ENCODE measurements at places on chromosomes 13 and 19.

DNA sequence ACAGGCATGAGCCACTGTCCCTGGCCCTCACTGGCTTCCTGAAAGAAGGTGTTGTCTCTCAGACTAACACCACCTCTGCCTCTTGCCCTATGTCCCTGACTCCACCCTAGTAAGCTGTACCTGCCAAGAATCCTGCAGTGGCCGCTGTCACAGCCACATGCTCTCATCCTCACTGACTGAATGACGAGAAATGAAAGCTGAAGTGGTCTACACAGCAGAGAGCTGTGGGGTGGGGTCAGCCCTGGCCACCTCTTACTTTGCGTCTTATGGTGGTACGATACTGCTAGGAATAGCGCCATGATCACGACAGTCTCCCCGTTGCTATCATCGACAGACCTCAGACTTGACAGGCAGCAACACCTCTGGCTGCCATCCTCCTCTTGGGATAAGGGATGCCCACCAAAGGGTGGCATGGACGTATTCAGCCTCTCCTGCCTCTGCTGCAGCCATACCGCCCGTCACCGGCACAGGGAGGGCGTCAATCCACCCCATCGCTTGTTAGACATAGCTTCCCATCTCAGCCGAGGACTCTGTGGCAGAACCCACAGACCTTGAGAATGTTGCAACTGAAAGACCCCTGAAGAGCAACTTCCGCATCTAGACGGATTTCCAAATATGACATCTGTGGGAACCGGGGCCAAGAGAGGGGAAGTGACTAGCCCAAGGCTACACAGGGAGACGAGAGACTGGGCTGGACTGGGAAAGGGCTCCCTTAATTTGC, 809 bp downstream of the MYO1F start:
- no peak for DNase-seq

DNA sequence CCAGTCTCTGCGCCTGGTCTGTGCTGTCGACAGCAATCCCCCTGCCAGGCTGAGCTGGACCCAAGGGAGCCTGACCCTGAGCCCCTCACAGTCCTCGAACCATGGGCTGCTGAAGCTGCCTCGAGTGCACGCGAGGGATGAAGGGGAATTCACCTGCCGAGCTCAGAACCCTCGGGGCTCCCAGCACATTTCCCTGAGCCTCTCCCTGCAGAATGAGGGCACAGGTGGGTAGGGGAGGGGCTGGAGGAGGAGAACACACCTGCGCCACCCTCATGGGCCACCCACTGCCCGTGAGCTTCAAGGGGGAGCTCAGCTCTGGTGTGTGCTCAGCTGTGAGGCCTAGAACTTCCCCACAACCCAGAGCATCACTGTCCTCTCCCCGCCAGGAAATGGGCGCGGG, 38.6 kb upstream of the CD33 start:
- DNase-seq = no peak

DNA sequence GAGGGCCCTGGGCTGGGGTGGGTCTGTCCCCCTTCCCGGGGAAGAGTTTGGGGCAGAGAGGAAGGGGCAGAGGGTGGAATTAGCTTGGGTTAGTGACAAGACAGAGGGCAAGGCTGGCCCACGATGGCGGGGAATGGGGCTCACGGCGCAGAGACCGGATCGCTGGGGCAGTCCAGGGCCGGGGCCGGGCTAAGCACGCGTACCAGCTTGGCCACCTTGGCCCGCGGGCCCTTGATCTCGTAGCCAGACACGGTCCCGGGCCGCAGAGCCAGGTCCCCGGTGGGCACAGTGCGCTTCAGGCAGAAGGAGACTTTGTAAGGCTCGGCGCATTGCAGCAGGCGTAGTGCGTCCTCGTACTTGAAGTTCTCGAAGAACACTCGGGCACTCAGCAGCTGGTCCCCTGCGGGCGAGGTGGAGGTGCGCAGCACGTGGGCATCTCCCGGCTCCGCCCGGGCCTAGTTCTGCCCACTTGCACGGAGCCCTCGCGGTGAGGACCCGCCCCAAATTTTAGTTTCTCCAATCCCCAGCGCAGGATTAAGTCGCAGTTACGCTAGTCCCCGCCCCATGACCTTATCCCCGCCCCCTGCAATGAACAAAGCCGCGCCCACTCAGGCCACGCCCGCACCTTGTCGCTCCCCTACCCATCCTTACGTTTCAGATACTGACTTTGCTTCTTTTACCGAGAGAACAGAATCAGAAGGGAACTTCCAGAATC, 8.6 kb upstream of the HIPK4 start:
- DNase-seq = no peak

GRCh38 chr19:10226376-10227025, 4.6 kb downstream of the S1PR2 start:
- peak; percentile 56 for DNase-seq

- no peak for DNase-seq
Observed at GRCh38 chr13:43751624-43752023, 35.1 kb downstream of the ENOX1 start.

GRCh38 chr13:34822650-34823049, 119.4 kb upstream of the NBEA start:
- no peak for DNase-seq

- DNase-seq = no peak
Observed at GRCh38 chr13:31986676-31987470, 44.7 kb upstream of the FRY start.

DNA sequence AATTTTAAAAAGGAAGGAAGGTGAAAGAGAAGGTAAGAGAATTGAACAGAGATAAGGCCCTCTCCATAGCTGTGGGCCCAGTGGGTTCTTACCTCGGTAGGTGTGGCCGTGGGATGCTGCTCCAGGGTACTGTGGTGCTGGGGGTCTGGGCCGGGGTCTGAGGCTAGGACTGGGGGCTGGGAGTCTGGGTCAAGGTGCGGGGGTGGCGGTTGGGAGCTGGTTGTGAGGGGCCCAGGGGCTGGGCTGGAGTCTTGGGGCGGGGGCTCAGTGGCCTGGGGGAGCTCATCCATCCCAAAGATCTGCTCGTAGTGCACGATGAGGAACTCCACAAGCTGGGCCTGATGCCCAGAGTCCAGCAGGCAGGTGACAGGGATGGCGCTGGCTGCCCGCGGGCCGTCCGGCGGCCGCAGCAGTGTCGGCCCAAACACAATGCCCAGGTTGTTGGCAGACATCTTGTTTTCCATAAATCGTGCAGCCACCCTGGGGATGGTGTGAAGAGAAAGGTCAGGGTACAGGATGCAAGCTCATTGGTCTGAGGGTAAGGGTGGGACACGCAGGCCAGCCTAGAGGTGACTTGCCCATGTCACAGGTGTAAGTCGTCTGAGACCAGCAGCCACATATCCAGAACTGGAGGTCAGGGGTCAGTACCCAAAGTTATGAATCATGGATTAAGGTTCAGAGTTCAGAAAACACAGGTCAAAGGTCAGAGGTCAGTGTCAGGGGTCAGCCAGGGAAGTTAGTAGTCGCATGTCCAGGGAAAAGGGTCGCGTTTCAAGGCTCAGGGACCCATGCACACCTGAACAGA, 5.9 kb upstream of the LPAR2 start:
- no peak for DNase-seq

- no peak for DNase-seq
Observed at GRCh38 chr19:51719251-51719988, 4.4 kb downstream of the HAS1 start.

DNA sequence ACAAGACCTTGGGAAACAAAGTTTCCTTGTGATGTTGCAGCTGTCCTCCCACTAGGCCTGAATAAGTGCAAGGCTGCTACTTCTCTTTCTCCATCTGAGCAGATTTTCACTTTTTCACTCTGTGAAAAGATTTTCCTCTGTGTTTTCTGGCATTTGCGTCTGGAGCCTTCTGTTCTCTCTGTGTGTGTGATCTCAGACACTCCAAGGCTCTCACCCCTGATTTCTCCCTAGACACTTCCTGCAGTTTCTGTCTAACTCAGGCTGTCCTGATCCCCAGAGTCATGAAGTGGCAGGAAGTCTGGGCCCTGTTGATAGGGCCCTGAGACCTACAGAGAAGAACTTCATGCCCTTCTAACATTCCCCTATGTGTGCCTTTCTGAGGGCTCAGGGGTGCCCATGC, 37.2 kb downstream of the SIGLEC7 start:
- DNase-seq = no peak

- DNase-seq = no peak
Observed at GRCh38 chr19:17843292-17843827, 4.4 kb downstream of the JAK3 start.

DNA sequence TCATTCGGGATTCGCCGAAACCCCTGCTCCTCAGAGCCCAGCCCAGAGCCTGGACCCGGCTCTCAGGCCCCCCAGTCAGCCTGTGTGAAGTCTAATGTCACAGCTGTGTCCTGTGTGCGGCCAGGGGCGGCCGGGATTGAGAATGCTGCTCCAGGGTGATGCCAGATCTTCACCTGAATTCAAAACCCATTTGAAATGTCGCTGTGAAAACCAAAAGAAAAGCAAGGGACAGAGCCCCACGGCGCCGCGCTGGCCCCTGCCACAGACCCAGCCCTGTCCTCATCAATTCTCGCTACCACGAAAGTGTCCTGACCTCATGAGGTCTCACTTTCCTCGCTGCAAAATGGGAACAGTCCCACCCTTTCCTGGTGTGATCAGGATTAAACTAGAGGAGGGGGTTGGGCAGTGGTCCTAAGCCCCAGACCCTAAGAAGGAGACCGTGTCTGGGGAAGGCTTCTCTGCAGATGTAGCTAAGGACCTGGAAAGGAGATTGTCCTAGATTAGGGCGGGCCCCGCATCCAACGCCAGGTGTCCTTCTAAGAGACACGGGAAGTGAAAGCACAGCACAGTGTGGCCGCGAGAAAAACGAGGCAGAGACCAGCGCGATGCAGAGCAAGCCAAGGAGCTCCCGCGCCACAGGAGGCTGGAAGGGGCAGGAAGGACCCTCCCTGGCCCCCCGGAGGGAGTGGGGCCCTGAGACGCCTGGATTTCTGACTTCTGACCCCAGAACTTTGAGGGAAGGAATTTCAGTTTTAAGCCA, 34.0 kb upstream of the SPACA7 start:
- DNase-seq = no peak

- DNase-seq = no peak
Observed at GRCh38 chr13:92566767-92567166, 659.8 kb upstream of the GPC6 start.

DNA sequence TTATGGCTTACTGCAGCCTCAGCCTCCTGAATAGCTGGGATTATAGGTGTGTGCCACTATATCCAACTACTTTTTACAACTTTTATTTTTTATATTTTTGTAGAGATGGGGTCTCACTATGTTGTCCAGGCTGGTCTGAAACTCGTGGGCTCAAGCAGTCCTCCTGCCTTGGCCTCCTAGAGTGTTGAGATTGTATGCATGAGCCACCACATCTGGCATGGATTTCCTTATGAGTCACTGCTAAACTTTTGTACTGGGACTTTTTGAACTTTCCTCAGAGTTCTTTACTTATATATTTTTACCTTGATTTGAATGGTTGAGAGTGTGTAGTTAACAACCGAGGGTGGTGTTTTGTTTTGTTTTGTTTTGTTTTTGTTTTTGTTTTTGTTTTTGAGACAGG, 33.4 kb downstream of the DNAJC3 start:
- DNase-seq = no peak

GRCh38 chr19:18596752-18597157, 8.2 kb downstream of the REX1BD start:
- DNase-seq = no peak

DNA sequence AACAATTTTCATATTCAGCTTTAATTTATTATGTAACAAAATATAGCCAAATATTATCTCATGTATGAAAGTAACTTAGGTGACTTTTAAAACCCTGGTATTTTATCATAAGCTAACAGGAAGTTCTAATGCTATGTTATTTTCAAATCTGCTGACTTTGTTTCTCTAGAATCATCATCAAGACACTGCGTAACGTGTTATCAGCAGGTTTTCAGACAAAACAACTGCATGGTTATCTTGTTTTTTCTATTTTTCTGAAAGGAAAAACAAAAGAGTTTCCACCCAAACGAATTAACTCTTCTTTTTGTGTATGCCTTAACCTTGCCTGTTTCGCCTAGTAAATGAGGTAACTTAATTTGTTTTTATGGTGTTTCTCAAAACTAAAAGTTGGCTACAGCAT, 156.3 kb downstream of the TBC1D4 start:
- no peak for DNase-seq

DNA sequence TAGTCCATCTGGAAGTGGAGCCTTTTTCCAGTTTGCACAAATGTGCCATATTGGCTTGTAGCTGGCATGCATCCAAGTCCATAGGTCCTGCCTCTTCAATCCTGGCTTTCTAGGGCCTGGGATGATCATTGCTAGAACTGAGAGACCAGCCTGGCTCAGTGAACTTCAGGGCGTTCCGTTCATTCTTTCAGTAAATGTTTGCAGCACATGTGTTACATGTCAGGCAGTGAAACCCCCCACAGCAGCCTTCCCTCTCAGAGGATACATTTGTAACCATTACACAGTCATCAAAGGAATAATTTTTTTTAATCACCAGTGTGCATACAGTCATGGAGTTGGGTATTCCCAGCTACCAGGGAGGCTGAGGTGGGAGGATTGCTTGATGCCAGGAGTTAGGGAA, 9.7 kb downstream of the FUT2 start:
- DNase-seq = no peak

- DNase-seq = no peak
Observed at GRCh38 chr13:50613356-50613831, 230.1 kb downstream of the DLEU7 start.

DNA sequence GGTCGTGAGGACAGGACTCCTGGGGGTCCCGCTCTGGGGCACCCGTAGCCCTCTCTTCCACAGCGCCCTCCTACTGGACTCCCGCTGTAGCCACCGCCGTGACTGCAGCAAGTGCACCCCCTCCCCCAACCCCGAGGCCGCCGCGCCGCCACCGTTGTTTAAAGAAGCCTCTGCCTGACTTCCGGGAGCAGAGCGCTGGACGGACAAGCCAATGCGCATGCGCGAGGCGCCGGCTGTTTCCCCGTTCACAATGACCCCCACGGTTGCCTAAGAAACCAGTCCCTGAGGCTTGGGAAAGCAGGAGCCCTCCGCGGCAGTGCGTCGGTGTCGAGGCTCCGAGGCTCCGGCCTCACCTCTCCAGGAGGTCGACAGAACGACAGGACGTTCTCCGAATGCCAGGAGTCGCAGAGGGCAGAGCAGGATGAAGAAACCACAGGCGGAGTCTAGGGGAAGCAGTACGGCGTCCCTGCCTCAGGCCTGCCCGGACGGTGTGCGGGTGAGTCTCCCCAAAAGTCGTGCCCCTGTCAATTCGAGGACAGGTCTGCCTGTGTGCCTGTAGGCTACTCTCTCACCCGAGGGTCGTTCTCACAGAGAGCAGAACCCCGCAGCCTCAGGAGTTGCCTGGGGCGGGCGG, 70.5 kb upstream of the ZNF420 start:
- no peak for DNase-seq

- DNase-seq = no peak
Observed at GRCh38 chr19:9861503-9861902, 26.4 kb downstream of the PIN1 start.

DNA sequence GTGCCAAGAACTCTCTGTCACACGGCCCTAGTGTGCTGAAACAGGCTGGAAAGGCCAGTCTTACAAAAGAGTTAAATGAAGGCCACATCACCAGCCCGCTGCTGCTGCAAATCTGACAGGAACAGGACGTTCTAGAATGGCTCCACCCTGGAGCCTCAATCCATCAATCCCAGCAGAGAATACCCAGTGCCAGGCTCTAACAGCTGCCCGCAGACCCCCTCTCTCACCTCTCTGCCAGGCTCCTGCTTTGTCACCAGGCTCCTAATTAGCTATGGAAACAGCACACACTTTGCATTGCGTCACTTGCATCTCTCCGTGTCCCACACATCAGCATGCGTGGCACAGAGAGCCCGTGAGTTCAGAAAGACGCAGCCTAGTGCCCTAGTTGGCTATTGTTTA, 314.1 kb downstream of the FOXO1 start:
- DNase-seq = peak; percentile 77

- no peak for DNase-seq
Observed at GRCh38 chr13:40389081-40389641, 277.3 kb downstream of the FOXO1 start.

Data from hippocampal formation (tissue), 2 donors.